ENCODE measurements at places on chromosomes 11 and 22. TPM values are rescaled to one million over a fixed set of nuclear protein-coding genes. Genes with fewer than 3 reads are reported as not detected.
A peak's percentile ranks its signal among the peaks of the same experiment; 100 is the strongest.

RIC3 gene
- not detected for total RNA-seq

PDE2A gene
- total RNA-seq, result 0.25 TPM

SYT12 gene
- 2.8 TPM for total RNA-seq

ACCS gene
- total RNA-seq, result 10.0 TPM

ACTN3 gene
- not detected for total RNA-seq

ZP1 gene
- 5.3 TPM for total RNA-seq

- no peak for DNase-seq
- H3K27me3 ChIP-seq, result no peaks in the 10 kb centered on the region
- no peaks in the 10 kb centered on the region for H3K36me3 ChIP-seq
- H3K27ac ChIP-seq, result no peak overlapping the region
- H3K4me3 ChIP-seq, result no peak overlapping the region
Observed at GRCh38 chr11:83467837-83468236, 181.7 kb upstream of the CCDC90B start.

DNA sequence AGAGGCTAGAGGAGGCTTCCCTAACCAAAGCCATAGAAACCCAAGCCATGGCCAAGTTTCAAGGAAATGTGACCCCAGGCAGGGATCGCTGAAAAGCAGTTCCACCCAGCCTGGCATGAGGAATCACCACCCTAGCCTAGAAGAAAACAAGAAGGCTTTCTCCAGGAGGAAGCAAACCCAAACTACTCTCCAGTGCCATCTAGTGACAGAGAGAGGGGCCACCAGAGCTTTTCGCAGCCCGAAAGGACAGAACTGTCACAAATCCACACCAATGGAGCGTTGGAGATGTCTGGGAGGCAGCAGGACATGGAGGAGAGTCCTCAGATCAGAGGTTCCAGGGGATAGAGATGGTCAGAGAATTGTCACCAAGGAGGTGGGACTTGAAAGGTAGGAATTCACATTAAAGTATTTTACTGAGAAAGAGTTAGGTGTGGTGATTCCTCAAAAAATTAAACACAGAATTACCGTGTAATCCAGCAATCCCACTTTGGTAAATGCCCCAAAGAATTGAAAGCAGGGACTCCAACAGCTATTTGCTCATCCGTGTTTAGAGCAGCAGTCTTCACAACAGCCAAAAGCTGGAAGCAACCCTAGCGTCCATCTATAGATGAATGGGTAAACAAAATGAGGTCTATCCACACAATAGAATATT, 67.3 kb upstream of the NUP50 start:
- no peaks in the 10 kb centered on the region for H3K36me3 ChIP-seq
- no peak overlapping the region for H3K27ac ChIP-seq
- H3K27me3 ChIP-seq, result peaks cover 25% of the 10 kb centered on the region
- DNase-seq, result peak; percentile 75
- H3K4me3 ChIP-seq, result no peak overlapping the region

DNA sequence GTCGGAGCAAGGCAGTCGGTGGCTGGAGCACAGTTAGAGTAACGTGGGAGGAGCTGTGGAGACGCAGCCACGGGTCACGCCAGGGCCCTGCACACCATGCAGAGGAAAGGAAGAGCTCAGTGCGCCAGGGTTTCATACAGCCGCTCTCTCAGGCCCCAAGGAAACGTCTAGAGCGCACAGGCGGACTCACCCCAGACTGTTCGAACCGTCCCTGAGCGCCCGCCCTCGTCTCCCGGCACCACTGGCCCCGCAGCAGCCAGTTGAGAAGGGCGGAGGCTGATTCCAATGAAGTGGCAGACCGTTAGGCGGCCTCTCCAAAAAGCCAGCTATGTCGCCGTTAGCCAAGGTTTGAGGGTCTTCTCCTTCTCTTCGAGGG, 483 bp upstream of the HYLS1 start:
- peaks cover 17% of the 10 kb centered on the region for H3K4me1 ChIP-seq
- H3K27me3 ChIP-seq, result no peaks in the 10 kb centered on the region
- peak overlapping the region; percentile 79 for H3K4me3 ChIP-seq
- peak overlapping the region; percentile 78 for H3K27ac ChIP-seq
- no peaks in the 10 kb centered on the region for H3K36me3 ChIP-seq

- H3K27me3 ChIP-seq, result peaks cover 23% of the 10 kb centered on the region
- H3K4me3 ChIP-seq, result no peak overlapping the region
- no peaks in the 10 kb centered on the region for H3K36me3 ChIP-seq
- no peaks in the 10 kb centered on the region for H3K4me1 ChIP-seq
Observed at GRCh38 chr11:11628651-11629050, 6.8 kb upstream of the GALNT18 start.

DNA sequence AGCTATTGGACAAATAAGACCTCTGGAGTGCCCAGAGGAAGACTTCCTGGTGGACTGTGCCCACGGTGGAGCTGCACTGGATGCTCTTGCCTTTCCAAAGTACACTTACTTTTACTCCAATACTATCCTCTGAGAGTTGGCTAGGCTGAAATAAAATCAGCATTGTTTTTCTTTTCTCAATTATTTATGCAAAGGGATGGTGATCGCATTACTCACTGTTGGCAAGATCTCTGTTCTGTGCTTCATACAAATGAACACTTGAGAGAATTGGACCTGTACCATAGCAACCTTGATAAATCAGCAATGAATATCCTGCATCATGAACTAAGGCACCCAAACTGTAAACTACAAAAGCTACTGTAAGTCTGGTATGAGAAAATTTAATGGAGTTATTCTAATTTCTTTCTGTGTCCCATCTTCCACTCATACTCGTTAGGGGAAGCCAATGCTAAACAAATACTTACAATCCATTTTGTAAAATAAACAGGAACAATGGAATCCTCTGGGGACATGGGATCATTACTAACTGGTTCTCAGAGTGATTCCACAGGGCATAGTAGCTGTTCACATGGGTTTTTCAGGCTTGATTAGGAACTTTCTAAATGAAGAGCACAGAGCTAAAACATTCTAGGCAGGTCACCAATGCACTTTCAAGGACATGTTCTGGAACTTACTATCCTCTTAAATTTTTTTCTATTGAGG, 26.3 kb downstream of the NLRP14 start:
- H3K4me1 ChIP-seq, result peaks cover 10% of the 10 kb centered on the region
- H3K27ac ChIP-seq, result no peak overlapping the region
- no peak overlapping the region for H3K4me3 ChIP-seq
- no peaks in the 10 kb centered on the region for H3K27me3 ChIP-seq
- no peaks in the 10 kb centered on the region for H3K36me3 ChIP-seq

DNA sequence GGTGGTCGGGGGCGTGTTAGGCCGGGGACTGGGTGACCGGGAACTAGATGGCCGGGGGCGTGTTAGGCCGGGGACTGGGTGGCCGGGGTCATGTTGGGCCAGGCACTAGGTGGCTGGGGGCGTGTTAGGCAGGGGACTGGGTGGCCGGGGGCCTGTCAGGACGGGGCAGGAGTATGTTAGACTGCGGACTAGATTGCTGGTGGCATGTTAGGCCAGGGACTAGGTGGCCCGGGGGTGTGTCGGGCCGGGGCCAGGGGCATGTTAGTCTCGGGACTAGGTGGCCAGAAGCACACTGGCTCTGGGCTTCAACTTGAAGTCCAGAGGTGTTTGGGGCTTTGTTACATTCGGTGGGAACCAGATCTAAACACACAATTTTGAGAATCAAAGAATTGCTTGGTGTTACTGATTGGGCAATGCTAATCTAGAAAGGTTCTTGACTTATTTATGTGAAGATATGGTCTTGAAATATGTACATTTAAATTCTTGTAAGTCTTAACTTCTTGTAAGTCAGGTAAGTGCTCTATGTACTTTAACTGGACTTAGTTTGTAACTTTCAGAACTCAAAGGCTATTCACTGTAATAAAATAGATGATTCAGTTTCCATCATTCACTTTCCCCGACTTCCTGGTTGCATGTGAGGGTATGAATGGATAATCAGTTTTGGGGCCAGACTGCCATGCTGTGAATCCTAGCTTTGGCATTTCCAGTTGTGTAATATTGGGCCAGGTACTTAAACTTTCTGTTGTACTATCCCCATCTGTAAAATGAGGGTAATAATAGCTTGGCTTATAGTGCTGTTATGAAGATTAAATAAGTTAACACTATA, 1.1 kb downstream of the EXT2 start:
- H3K4me3 ChIP-seq, result peak overlapping the region; percentile 86
- no peaks in the 10 kb centered on the region for H3K27me3 ChIP-seq
- no peaks in the 10 kb centered on the region for H3K4me1 ChIP-seq
- peak; percentile 77 for DNase-seq

DNA sequence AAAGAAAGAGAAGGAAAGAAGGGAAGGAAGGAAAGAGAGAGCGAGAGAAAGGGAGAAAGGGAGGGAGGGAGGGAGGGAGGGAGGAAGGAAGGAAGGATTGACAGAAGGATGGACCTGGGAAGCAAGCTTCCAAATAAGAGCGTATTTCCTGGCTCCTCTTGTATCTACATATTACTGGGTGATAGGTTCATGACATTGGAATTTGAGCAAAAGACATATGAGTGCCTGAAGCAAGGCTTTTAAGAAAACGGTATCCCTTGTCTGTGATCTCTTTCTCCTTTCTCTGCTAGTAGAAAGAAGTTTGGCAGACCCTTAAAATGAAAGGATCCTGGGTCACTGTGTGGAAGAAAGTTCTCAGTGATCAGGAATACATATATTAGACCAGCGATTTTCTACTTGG, 932.2 kb upstream of the CCDC90B start:
- no peak overlapping the region for H3K4me3 ChIP-seq
- no peaks in the 10 kb centered on the region for H3K27me3 ChIP-seq
- H3K4me1 ChIP-seq, result no peaks in the 10 kb centered on the region
- no peak overlapping the region for H3K27ac ChIP-seq
- no peaks in the 10 kb centered on the region for H3K36me3 ChIP-seq
- DNase-seq, result peak; percentile 2

- DNase-seq, result no peak
- H3K27ac ChIP-seq, result no peak overlapping the region
- H3K4me1 ChIP-seq, result no peaks in the 10 kb centered on the region
- H3K4me3 ChIP-seq, result no peak overlapping the region
- H3K27me3 ChIP-seq, result no peaks in the 10 kb centered on the region
- H3K36me3 ChIP-seq, result no peaks in the 10 kb centered on the region
Observed at GRCh38 chr11:68347841-68348240, 35.5 kb downstream of the LRP5 start.

GRCh38 chr11:66920978-66921784, 37.0 kb downstream of the PC start:
- H3K36me3 ChIP-seq, result no peaks in the 10 kb centered on the region
- no peak overlapping the region for H3K27ac ChIP-seq
- H3K27me3 ChIP-seq, result no peaks in the 10 kb centered on the region
- H3K4me1 ChIP-seq, result no peaks in the 10 kb centered on the region
- H3K4me3 ChIP-seq, result no peak overlapping the region

DNA sequence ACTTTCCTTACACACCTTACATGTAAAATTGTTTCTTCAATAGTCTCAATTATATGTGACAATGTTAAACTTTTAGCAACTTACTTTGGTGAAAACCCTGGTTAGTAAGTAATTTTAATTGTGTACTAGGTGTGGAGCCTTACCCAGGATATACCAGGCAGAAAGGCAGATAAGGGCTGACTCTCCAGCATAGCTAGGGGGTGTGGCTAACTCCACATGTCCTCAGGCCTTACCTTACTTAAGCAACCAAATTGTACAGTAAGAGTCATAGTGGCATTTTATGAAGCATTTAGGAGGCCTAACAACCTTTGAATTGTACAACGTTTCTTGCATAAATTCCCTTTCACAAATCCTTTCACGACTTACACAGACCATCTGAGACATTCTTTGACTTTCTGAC, 118.2 kb upstream of the OR9Q1 start:
- H3K27me3 ChIP-seq, result no peaks in the 10 kb centered on the region
- H3K4me1 ChIP-seq, result no peaks in the 10 kb centered on the region
- H3K27ac ChIP-seq, result no peak overlapping the region
- no peaks in the 10 kb centered on the region for H3K36me3 ChIP-seq

GRCh38 chr11:128242451-128242850, 344.9 kb downstream of the ETS1 start:
- H3K4me1 ChIP-seq, result peaks cover 21% of the 10 kb centered on the region
- no peak overlapping the region for H3K4me3 ChIP-seq
- no peak for DNase-seq
- H3K27me3 ChIP-seq, result no peaks in the 10 kb centered on the region

- no peak overlapping the region for H3K4me3 ChIP-seq
- no peaks in the 10 kb centered on the region for H3K36me3 ChIP-seq
- no peaks in the 10 kb centered on the region for H3K4me1 ChIP-seq
- no peak overlapping the region for H3K27ac ChIP-seq
- no peak for DNase-seq
Observed at GRCh38 chr11:131229221-131229620, 141.2 kb upstream of the NTM start.

- H3K27me3 ChIP-seq, result no peaks in the 10 kb centered on the region
- H3K27ac ChIP-seq, result no peak overlapping the region
- no peaks in the 10 kb centered on the region for H3K4me1 ChIP-seq
- no peak for DNase-seq
Observed at GRCh38 chr11:131122448-131122847, 206.2 kb upstream of the SNX19 start.

- no peak overlapping the region for H3K4me3 ChIP-seq
- H3K36me3 ChIP-seq, result peaks cover 33% of the 10 kb centered on the region
- no peak for DNase-seq
Observed at GRCh38 chr11:9808943-9809342, 145.1 kb downstream of the SWAP70 start.

- no peak within 1 kb of the TSS for H3K4me3 ChIP-seq
- DNase-seq, result no peak
- H3K36me3 ChIP-seq, result no peaks in the 10 kb centered on the region
- peaks cover 7% of the 10 kb centered on the region for H3K4me1 ChIP-seq
- peaks cover 67% of the 10 kb centered on the region for H3K27me3 ChIP-seq
Observed at GRCh38 chr11:2139123-2139521, at the start of gene IGF2. IGF2 (minus strand) TSS chr11:2139389; CDS start chr11:2135523, 3,866 bp downstream.

GRCh38 chr11:10506008-10506370, 35.0 kb downstream of the RNF141 start:
- no peaks in the 10 kb centered on the region for H3K36me3 ChIP-seq
- no peak overlapping the region for H3K27ac ChIP-seq
- H3K4me1 ChIP-seq, result no peaks in the 10 kb centered on the region
- no peak overlapping the region for H3K4me3 ChIP-seq
- no peaks in the 10 kb centered on the region for H3K27me3 ChIP-seq

- no peak for DNase-seq
- H3K36me3 ChIP-seq, result no peaks in the 10 kb centered on the region
- no peaks in the 10 kb centered on the region for H3K27me3 ChIP-seq
- no peak overlapping the region for H3K27ac ChIP-seq
Observed at GRCh38 chr11:46607516-46607915, 9.5 kb downstream of the HARBI1 start.

DNA sequence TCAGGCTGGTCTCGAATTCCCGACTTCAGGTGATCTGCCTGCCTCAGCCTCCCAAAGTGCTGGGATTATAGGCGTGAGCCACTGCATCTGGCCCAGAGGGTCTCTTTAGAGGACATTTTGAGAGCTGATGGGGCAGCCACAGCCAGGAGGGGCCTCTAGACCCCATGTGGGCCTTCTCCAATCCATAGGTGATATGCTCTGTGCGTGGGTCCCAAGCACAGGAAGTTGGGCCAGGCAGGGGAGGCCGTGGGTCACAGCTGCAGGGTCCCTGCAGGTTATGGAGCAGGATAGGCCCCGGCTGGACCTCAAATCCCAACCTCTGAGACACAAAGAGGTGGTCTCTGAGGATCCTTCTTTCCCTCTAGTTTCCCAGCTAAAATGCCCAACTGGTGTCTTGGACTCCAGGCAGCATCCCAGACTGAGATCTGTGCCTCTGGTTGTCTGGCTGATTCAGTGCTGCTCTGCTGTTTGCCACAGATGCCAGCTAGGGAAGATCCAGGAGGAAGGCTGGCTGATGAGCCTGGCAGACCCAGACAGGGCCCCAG, 1.5 kb downstream of the LRRC75B start:
- H3K4me1 ChIP-seq, result peaks cover 3% of the 10 kb centered on the region
- H3K36me3 ChIP-seq, result no peaks in the 10 kb centered on the region
- DNase-seq, result no peak
- no peaks in the 10 kb centered on the region for H3K27me3 ChIP-seq

Data from GM23248 (cell line).